ENCODE measurements at places on chromosomes 3 and 15.

DNA sequence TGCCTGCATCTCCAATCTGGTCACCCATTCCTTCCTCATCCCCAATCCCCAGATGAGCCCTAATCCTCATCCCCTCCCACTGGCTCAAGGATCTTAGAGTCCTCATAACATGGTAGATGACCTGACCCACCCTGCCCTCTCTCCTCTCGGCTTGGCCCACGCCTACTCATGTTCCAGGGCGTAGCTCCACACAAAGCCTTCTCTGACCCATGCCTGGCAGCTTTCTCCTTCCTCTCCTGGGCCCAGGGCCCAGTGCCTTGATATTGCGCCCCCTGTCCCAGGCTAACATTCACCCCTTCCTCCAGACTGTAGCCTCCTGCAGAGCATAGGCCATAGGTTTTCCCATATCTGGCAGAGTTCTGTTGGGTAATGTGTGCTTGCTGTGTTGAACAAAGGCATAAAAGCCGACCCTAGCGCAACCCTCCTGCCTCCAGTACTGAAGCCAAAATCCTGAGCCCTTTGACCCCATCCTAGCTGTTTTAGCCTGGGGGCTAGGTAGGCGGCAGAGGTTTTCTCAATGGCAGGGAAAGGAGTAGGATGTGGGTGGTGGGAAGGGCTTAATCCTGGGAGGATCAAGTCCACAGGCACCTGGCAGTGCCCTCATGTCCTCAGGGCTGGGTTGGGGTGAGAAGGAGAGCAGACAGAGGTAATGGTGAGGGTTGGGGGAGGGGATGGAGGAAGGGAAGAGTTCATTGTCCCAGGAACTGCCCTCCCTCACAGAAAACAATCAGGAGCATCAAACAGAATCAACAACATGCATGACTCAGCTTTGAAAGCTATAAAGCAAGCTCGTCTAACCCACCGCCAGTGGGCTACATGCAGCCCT is 35.5 kb downstream of the MESD start:
- DNase-seq: no peak

- DNase-seq: no peak
Measured at GRCh38 chr3:197478746-197479668, 76.8 kb downstream of the BDH1 start.

- DNase-seq: no peak
Measured at GRCh38 chr15:95131131-95131556, 899.8 kb downstream of the MCTP2 start.

DNA sequence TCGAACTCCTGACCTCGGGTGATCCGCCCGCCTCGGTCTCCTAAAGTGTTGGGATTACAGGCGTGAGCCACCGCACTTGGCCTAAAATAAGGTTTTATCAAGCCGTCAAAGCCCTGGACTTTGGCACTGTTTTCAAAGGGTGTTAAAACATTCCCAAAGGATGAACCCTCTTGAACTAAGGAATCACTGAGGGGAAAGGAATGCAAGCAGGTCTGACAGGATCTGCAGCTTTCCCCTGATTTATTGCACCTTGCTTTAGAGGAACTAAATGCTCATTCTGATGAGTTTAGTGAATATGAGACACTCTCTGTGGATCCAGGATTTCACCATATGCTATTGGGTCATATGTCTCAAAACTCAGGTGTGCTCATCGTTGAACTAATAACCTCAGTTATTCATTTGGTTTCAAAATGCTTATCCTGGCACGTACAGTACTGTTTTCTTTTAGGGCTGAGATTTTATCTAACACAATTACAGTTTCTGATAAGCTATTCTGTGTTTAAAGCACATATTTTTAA is 63.0 kb upstream of the TSC22D2 start:
- DNase-seq: no peak

DNA sequence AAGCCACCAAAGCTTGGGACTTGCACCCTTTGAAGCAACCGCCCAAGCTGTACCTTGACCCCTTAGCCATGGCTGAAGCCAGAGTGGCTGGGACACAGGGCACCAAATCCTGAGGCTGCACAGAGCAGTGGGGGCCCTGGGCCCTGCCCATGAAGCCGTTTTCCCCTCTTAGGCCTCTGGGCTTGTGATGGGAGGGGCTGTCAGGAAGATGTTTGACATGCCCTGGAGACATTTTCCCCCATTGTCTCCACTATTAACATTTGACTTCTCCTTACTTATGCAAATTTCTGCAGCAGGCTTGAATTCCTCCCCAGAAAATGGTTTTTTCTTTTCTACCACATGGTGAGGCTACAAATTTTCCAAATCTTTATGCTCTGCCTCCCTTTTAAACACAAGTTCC is 522.2 kb downstream of the EDEM1 start:
- no peak for DNase-seq
